ENCODE measurements at places on chromosomes 16 and 17.

DNA sequence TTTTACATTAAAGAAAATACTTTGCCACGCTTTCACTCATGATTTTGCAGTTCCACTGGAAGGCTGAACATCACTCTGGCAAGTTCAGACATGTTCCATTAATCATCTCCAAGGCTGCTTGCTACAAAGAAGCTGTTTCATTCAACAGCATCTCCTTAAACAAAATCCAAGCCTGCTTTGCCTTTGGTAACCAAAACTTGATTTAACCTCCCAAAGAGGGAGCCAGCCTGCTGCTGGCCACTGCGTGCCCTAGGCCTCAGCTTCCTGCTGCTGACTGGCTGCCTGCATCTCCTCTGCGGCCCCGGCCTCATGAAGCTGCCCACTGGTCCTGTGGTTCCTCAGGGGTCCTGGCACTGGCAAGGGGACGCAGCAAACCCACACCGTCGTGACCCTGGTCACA lies 31.8 kb downstream of the ANKRD11 start:
- no peak for DNase-seq

- DNase-seq: no peak
Measured at GRCh38 chr16:85950136-85950918, 51.4 kb downstream of the IRF8 start.

GRCh38 chr17:17798010-17798556 lies 38.7 kb downstream of the SREBF1 start:
- no peak for DNase-seq

DNA sequence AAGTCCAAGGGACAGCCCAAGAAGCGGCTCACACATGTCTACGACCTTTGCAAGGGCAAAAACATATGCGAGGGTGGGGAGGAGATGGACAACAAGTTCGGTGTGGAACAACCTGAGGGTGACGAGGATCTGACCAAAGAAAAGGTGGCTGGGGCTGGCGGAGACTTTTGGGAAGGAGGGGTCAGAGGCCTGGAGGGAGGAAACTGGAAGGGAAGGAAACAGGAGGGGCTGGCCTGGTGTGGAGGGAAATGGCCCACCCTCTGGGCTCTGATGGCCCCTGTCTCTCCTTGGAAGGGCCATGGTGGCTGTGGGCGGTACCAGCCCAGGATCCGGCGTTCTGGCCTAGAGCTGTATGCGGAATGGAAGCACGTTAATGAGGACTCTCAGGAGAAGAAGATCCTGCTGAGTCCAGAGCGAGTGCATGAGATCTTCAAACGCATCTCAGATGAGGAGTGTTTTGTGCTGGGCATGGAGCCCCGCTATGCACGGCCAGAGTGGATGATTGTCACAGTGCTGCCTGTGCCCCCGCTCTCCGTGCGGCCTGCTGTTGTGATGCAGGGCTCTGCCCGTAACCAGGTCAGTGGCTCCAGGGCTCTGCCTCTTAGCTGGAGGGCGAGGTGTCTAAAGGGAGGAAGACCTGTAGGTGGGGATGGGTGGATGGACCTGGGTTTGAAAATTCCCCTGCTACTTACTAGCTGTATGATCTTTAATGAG lies 12.5 kb downstream of the POLR2A start:
- DNase-seq: no peak

DNA sequence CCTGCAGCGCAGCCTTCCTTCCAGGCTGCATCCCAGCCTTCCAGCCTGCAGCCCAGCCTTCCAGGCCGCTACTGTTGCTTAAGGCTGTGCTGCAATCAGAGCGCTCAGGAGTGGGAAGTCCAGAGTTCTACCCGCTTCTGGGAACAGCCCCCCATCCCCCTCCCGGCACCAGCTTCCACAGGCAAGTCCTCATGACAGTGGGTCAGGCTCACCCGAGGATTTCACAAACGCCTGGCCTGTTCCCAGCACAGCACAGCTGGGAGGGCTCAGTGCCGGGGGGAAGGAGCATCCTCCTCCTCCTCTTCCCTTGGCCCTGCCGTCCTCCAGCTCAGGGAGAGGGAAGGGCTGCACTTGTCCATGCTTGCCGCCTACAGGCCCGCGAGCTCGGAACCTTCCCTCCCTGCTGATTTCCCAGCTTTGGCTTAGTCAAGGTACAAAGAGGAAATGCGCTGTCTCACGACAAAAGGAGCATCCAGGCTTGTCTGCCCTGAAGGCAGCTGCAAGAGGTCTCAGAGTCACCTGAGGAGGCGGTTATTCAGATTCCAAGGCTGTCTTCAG lies 8.3 kb downstream of the SOCS3 start:
- DNase-seq: no peak

DNA sequence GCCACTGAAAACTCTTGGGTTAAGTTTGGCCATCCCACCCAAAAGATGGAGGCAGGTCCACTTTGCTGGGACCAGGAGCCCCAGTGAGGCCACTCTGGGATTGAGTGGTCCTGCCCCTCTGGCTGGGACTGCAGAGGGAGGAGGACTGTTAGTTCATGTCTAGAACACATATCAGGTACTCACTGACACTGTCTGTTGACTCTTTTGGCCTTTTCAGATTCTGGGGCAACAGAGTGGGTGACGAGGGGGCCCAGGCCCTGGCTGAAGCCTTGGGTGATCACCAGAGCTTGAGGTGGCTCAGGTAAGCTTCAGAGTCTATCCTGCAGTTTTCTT lies 19.5 kb upstream of the CYLD start:
- no peak for DNase-seq

- DNase-seq: no peak
Measured at GRCh38 chr17:37828651-37829124, 83.8 kb upstream of the HNF1B start.

GRCh38 chr16:53998966-53999522 lies 287.5 kb downstream of the IRX3 start:
- DNase-seq: no peak

GRCh38 chr16:78842950-78843349 lies 743.5 kb downstream of the WWOX start:
- DNase-seq: no peak

GRCh38 chr17:49223517-49224197 lies 6.9 kb downstream of the PHOSPHO1 start:
- peak; percentile 63 for DNase-seq

DNA sequence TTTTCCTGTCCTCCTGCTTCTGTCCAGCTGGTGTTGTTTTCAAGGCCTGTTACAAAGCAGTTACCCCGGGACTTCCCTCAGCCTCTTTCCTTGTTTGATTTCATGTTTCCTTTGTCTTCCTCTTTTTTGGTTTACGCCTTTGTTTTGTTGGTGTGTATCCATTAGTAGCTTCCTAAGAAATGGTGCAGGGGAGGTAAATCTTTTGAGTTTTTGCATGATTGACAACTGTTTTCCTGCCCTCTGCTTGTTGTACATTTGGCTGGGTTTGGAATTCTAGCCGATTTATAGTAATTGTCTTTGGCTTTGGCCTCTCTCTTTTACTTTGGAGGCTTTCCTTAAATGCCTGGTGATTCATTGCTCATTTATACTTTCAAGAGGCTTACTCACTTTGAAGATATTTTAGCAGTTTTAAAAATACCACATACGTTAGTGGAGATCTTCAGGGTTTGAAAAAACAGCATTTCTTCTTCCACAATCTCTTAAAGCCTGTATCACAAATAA lies 32.8 kb downstream of the DNAH2 start:
- DNase-seq: no peak

- no peak for DNase-seq
Measured at GRCh38 chr17:50480854-50481490, 2.3 kb downstream of the RSAD1 start.

- DNase-seq: no peak
Measured at GRCh38 chr16:1949507-1949906, 5.0 kb downstream of the RPL3L start.

DNA sequence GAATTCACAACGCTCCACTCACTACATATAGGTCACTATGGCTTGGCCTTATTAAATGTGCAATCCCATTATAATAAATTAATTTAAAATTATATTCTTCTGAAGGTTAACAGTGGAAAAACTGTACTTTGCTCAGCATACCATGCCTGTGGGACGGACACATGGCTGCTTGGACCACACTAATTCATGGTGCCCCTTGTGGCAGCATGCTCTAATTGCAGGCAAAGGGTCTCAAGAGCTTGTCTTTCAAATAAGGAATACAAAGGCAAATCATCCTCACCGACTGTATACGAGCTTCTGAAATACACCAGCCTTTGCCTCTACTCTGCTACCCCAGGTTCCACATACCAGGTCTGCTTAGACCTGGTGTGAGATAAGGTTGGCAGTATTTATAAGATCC lies 11.7 kb downstream of the SMPD3 start:
- DNase-seq: no peak

DNA sequence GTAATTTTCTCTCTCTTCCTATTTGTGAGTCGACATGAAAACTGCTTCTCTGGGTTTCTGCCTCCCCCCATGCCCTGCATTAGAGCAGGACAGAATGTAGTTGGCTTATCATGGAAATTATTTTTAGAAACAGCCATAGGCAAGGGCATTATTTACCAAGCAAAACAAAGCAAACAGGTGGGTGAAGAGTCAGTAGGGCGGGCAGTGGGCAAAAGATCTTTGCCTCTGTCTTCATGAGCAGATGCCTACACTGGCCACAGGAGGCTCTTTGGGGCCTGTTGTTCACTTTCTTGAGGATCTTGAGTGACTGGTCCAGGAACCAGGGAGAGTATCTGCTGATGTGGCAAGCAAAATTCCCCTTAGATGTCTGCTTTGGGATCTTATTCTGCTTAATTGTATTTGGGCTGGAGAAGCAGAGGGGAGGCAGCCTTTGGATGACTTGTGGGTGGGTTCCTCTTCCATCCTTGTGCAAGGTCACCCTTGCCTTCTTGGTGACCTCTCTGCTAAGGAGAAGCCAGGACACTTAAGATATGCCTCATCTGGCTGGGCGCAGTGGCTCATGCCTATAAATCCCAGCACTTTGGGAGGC lies 42.5 kb upstream of the CLEC19A start:
- no peak for DNase-seq

DNA sequence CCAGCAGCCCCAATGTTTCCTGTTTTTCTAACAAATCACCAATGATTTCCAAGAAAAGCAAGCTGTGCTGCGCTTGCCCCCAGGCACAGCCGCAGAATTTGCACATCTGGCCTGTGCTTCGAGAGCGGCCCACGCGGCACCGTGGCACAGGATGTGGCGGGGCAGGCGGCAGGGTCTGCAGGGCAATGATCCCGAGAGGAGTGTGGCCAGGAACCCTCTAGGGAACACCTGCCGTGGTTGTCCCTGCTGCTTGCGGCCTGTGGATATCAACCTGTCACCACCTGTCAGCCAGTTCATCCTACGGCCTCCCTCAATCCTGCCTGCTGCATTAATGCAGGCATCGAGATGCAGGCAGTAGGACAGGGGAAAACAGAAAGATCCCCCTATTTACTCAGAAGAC lies 24.0 kb downstream of the PIK3R5 start:
- no peak for DNase-seq

- DNase-seq: no peak
Measured at GRCh38 chr16:49440156-49441065, 66.8 kb downstream of the C16orf78 start.

GRCh38 chr16:54063279-54063773 lies 223.3 kb downstream of the IRX3 start:
- DNase-seq: no peak

DNA sequence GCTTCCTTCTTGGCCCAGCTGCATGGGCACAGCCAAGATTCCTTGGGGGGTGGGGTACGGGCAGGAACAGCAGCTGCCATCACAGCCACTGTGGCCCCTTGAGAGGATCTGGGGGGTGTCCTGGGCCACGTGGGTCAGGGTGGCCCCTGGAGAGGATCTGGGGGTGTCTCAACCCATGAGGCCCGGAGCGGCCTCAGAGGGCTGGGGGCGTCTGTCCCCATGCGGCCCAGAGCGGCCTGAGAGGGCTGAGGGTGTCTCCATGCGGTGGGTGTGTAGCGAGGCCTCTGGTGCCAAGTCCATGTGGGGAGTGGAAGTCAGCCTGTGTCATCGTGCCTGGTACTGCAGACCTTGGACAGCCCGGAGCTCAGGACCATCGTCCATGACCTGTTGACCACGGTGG lies 13.7 kb downstream of the TSC2 start:
- no peak for DNase-seq

GRCh38 chr16:48556243-48556912 lies 53.6 kb downstream of the N4BP1 start:
- DNase-seq: no peak

DNA sequence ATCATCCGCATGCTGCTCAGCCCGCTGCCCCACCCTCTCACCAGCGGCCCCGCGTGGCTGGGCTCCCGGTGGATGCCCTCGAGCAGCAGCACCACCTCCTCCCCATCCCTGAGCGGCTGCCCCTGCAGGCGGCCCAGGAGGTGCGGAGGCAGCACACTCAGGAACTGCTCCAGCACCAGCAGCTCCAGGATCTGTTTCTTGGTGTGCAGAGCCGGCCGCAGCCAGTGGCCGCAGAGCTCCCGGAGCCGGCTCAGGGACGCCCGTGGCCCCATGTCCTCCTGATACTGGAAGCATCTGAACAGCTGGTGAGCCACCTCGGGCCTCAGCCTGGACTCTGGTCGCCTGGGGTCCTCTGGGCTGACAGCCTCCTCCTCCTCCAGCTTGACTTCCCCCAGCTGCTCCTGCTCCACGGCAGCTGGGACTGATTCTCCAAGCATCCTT lies 6.6 kb downstream of the ZSCAN10 start:
- no peak for DNase-seq

- DNase-seq: no peak
Measured at GRCh38 chr16:77093999-77094398, 97.0 kb upstream of the MON1B start.

DNA sequence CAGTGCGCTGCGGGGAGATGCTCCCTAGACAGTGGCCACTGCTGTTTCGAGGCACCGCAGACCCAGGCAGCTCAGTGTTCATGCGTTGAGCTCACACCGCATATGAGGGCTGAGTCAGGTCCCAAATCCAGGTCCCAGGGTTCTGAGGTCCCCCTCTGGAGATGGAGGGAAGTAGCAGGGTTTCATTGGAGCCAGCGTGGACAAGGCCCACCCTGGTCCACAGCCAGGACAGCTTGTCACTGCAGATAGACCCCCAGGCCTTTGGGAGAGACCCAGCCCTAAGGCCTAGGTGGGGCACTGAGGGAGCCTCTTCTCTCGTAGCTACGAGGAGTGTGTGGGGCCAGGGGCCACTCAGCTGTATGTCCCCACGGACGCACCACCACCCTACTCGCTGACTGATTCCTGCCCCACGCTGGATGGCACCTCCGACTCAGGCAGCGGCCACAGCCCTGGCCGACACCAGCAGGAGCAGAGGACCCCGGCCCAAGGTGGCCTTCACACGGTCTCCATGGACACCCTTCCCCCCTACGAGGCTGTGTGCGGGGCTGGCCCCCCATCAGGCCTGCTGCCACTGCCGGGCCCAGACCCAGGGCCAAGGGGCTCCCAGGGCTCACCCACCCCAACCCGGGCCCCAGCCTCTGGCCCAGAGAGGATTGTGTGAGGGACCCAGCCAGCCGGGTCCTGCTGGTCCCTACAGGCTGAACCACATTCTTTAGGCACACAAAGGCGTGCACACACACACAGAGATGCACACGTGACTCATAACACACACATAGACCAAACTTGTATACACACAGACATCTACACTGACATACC lies 53.4 kb downstream of the BEAN1 start:
- DNase-seq: no peak

GRCh38 chr16:66551348-66551759 lies 1.0 kb upstream of the CKLF start:
- peak; percentile 46 for DNase-seq
